NCI-H2081 treated with DMSO at 0.1 percent for 48 hours (cell line): ENCODE measurements at places on chromosomes 11 and 22.

DNA sequence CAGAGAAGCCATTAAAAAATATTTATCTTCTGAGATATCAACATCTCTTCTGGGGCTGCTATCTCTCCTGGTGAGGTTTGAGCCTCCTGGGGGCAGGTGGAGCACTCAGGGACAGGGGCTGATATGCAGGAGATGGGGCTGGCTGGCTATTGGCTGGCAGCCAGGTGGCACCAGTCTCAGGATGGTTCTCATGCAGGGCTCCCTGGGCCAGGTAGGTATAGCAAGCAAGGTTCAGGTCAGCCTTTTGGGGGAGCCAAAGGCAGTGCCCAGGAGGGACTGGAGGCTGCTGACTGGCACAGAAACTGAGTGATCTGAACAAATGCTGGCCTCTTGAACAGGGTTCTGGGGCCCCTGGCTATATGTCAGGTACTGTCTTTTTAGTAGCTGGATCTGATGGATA lies 29.7 kb upstream of the EMSY start:
- DNase-seq, result no peak

GRCh38 chr22:39183991-39184585 lies 31.6 kb upstream of the CBX7 start:
- DNase-seq, result no peak

DNA sequence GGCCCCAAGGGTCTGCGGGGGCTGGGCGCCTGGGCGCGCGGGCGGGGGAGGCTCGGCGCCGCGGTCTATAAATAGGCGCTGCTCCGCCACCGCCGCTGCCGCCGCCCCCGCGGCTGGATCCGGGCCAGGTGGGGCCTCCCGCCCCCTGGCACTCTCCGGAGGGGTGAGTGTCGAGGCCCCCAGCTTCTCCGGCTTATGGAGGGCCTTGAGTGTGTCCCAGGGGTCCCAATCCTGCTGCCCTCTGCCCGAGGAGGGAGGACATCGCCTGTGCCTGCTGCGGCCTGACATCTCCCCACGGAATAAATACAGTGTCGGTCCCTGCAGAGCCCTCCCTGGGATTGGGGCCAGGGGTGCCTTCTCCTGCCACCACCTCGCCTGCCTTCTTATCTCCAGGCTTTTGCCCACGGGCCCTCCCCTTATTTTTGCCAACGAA lies 4.3 kb upstream of the GP1BB start:
- no peak for DNase-seq

DNA sequence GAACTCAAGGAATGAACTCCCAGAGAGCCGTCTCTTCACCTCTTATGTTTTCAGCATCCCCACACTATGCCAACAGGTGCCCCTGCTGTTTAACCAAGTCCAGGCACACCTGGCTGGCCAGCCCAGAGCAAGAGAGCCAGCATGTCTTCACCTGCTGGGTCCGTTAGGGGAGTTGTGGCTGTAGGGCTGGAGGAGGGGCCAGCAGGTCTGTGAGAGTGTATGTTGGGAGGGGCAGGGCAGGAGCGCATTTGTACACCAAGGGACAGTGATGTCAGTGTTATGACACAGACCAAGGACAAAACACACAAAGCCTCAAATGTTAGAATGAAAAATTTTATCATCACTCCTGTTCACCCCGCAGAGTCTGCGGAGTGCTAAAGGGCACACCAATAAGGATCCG lies 5.8 kb downstream of the PATZ1 start:
- no peak for DNase-seq

DNA sequence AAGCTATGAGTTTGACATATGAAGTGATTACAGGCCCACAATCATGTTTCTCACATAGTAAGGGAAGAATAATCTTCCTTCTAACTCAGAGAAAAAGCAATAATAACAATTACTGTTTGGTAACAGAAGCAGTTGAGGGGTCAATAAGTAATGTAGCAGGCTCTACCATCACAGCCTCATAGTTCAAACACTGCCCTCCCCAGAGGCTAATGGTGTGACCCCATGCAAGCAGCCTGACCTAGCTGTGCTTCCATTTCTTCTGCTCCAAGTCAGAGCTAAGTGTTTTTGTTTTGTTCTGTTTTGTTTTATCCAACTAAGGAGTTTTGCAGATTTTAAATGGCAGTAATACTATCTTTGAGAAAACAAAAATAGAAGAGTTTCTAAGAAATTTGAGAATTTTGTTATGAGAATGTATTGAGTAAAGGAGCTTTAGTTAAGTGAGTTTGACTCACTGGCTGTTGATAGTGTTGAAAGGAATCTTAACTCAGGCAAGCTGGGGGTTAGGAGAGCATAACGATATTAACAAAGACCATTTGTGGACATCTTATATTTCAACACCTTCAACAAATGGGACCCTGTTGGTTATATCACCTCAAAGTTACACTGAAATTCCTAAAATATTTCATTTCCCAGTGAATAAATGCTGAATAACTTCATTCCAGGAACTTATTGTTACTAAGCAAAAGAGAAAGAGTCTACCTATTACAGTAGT lies 48.5 kb downstream of the GUCY1A2 start:
- no peak for DNase-seq

- DNase-seq, result no peak
These were observed 1137.9 kb downstream of the LRRC4C start for GRCh38 chr11:40321537-40321936.

DNA sequence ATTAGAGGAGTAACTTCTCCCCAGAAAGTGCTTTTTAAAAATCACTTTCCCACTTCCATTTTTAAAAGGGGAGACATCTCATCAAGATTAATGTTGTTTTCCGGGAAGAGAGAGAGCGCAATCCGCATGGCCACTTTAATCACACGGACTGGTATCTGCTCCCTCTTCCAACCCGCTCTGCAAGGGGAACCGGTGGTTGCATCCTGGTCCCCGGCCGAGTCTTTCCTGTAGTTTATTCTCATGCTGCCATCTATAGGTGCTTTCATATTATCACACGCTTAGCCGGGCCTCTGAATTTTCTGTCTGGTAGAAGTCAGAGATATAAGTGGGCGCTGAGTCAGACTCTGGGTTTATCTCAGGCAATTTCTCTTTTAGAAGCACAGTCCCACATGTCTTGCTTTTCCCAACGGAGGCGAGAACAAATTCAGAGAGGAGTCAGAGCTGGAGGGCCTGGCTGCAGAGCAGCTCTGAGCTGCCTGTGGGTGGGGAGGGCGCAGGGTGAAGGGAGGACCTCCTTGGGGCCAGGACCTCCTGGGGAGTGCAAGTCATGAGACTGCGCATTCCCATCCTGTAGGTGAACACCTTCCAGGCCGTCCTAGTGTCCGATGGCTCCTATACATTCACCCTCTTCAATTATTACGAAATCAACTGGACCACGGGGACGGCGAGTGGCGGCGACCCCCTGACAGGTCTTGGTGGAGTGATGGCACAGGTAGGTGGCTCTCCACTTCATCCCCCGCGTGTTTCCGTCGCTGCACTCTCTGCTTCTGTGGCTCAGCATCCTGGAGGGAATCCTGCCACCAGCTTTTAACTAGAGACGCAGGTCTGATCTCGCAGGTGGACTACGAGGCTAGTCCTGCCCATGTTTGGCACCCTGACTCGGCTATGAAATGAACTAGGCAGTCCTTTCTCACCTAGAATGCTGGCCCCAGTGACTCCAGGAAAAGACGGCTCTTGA lies 11.7 kb downstream of the TECTA start:
- peak; percentile 33 for DNase-seq

DNA sequence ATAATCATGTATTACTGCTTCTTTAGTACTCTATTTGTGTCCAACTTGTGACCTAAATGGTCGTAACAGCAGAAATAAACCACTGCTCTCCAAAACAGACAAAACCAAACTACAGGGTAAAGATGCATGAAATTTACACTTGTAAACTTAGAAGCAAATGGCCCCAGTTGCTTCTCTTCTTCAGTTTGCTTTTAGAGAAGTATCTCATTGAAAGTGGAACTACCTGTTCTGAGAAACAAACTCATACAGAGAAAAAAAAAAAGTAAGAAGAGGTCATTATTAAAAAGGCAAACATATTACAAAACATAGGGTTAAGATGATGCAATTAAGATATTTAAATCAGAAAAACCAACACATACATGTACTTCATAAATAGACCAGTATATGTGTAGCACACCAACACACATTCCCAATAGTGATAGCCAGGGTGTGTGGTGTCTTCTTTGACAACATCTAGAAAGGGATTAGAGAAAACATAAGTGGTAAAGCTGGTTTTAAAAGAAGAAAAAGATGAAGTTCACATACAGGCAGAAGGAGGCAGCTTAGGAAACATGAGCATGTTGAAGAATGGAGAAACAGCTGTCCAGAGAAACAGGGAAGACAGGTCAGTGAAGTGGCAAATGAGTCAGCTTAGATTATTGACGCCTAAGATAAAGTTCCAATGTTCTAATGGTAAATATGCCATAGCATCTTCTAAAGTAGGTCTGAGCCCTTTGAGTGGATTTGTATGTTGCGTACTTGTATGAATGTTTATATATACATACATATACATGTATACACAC lies 844.7 kb upstream of the CCDC90B start:
- no peak for DNase-seq

DNA sequence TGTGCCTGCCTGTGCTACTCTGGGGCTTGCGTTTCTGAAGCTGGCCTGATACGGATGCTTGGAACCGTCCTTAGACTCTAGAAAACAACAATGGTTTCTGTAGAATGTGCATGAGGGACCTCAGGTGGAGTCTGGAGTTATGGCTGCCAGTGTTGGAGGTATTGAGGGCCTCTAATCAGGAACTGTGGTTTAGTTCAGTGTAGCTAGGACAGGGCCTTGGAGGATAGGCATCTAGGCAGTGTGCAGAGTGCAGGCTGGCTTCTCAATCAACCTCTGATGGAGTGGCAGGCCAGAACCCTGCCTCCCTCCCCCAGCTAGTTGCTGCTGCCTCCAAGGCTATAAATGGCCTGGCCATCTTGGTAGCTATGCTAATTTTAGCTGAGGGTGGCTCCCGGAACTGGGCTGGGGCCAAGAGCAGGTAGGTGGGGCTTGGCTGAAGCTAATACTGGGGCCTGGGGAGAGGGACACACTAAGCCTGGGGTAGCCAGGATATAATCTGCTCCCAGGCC lies 4.0 kb downstream of the STIM1 start:
- no peak for DNase-seq

- DNase-seq, result no peak
These were observed 77.6 kb downstream of the LRRC32 start for GRCh38 chr11:76592961-76593360.

- DNase-seq, result peak; percentile 80
These were observed 29.1 kb downstream of the MAP6 start for GRCh38 chr11:75639762-75640181.

DNA sequence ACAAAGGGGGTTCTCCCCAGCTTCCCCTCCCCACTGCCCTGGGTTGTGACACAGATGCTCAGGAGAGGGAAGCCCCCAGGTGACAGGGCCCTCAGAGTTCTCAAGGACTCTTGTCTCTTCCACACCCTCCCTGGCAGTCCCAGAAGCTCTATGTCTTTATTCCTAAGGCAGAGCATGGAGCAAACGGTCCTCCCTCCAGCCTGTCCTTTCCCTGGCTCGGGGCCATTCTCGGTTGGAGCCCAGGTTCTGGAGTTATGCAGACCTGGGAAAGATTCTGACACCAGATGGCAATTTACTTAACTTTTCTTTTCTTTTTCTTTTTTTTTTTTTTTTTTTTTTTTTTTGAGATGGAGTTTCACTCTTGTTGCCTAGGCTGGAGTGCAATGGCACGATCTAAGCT lies 186.6 kb downstream of the CEP164 start:
- no peak for DNase-seq

DNA sequence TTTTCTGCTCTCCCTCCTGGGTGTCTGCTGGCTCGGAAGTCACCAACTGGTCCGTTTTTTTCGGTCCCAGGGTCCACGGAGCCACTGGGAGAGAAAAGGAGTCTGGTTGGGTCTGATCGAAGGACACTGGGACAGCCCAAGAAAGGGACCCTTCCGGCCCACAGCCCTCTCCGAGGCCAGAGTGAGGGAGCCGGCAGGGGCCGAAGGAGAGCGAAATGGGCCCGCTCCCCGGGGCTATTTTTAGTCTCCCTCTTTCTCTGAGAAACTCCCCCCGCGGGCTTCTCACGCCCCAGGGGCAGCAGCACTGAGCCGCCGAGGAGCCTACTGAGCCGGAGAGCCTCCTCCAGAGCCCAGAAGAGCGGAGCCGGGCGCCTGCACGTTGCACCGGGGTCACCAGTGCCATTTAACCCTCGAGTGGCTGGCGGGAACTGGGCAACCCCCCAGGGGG lies 1.9 kb downstream of the ESAM start:
- DNase-seq, result no peak

DNA sequence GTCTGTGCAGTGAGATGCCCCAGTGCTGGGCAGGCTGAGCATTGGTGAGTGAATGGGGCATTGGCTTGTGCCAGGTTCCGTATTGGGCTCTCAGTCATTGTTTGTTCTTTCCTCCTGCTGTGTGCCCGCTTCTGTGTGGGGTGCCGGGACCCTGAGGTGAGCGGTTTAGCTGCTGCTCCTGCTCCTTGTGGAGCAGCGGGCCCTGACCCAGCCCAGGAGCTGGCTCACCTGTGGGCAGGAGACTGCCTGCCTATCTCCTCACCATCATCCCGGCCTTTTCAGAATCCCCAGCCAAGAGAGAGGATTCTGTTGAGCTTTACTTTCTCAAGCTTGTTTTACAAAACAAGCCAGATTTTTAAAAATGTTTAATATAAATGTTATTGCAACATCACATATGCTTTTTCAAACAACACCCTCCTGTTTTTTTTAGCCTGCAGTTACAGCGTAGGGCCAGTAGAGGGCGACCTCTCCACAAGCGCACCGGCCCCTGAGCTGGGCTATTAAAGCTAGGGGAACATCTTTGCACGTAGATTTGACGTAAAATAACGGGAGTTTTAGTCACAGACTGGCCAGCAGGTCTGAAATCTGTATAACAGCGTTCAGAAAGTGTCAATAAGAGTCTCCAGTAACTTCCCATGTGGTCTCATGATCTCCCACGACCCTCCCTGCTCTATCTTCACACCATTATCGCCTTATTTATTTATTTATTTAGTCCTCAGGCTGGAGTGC lies 25.1 kb upstream of the RELT start:
- peak; percentile 22 for DNase-seq

GRCh38 chr22:32475468-32476010 lies 928 bp downstream of the FBXO7 start:
- DNase-seq, result no peak

DNA sequence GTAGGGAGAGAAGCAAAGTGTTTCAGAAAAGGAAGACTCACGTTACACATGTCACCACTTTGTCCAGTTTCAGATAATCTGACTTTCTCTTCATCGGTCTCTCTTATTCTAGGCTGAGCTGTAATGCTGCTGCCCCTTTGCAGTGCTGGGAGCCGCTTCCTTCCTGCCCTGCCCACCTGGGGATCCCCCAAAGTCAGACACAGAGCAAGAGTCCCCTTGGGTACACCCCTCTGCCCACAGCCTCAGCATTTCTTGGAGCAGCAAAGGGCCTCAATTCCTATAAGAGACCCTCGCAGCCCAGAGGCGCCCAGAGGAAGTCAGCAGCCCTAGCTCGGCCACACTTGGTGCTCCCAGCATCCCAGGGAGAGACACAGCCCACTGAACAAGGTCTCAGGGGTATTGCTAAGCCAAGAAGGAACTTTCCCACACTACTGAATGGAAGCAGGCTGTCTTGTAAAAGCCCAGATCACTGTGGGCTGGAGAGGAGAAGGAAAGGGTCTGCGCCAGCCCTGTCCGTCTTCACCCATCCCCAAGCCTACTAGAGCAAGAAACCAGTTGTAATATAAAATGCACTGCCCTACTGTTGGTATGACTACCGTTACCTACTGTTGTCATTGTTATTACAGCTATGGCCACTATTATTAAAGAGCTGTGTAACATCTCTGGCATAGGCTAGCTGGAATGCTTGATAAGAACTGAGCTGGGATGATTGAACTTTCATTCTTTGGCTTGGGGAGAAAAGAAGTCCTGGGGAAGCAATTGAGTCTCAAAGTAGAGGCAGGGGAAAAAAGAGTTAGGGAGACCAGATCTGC lies 31.2 kb upstream of the SMIM35 start:
- no peak for DNase-seq

- no peak for DNase-seq
These were observed 61.9 kb downstream of the RCN1 start for GRCh38 chr11:32152821-32153220.
